ENCODE measurements at places on chromosomes 6 and 20. TPM values are rescaled to one million over a fixed set of nuclear protein-coding genes. Genes with fewer than 3 reads are reported as not detected.

The JARID2 gene
- total RNA-seq = 7.4 TPM

The CAP2 gene
- total RNA-seq = 48.3 TPM

The PKHD1 gene
- 0.66 TPM for total RNA-seq

The RIPOR3 gene
- 15.7 TPM for total RNA-seq

The TRIM31 gene
- total RNA-seq = 0.36 TPM

The CALHM4 gene
- not detected for total RNA-seq

GRCh38 chr6:47438481-47439347, 38.9 kb upstream of the CD2AP start:
- no peak overlapping the region for H3K27ac ChIP-seq
- H3K4me1 ChIP-seq = no peaks in the 10 kb centered on the region
- H3K36me3 ChIP-seq = no peaks in the 10 kb centered on the region
- H3K4me3 ChIP-seq = no peak overlapping the region

DNA sequence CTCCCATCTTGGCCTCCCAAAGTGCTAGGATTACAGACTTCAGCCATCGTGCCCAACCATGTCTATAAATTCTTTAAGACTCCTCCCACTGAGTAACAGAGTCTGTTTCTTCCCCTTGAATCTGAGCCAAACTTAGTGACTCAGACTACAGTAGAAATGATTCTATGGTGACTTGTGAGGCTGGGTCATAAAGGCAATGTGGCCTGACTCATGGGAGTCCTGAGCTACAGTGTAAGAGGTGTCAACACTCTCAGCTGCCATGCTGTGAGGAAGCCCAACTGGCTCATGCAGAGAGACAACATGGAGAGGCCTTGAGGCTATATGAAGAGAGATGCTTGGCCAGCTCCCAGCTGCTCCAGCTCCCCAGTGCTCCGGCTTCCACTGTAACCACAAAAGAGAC, 5.2 kb upstream of the NRSN2 start:
- H3K27me3 ChIP-seq = no peaks in the 10 kb centered on the region
- no peaks in the 10 kb centered on the region for H3K36me3 ChIP-seq
- no peak overlapping the region for H3K27ac ChIP-seq
- no peak for DNase-seq

DNA sequence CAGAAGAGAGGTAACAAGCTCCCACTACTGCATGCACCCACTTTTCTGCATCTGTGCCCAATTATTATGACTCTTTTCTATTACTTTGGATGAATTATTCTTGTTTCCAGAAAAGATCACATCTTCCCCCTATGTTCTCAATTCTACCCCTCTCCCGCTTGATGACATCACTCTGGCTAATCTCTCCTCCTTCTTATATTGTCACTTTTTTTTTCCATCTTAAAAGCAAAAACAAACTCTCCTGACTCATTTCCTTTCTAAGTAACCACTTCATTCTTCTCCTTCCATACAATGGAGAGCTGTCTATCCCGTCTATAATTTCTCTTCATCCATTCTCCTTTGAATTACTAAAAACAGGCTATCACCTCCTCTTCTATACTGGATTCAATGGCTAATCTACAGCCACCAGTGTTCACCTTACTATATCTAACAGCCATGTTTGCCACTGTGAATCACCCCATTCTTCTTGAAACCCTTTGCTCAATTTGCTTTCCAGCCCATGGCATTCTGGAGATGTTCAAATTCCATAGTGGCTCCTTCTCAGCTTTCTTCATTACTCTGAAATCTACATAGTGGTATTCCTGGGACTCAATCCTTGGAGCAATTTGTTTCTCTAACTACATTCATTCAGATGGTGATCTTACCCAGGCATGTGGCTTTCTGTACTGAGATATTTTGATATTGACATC, 378.4 kb downstream of the ARHGAP18 start:
- H3K27me3 ChIP-seq = no peaks in the 10 kb centered on the region
- H3K36me3 ChIP-seq = no peaks in the 10 kb centered on the region
- H3K4me1 ChIP-seq = no peaks in the 10 kb centered on the region

DNA sequence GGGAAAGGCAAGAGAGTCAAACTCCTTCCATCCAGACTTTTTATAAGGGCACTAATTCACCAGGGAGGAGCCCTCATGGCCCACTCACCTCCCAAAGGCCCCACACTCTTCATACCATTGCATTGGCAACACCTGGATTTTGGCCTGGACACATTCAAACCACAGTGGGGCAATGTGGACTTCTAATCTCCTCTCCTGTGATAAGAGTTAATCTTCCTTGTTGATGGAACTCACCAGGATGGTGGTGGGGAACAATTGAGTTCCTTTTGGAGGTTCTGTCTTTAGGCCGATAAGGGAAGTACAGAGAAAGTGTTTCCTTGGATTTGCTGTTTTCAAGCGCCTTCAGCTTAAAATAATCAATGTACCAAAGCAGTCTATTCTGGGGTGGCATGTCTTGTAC, 268.7 kb downstream of the CD83 start:
- no peak for DNase-seq
- H3K36me3 ChIP-seq = no peaks in the 10 kb centered on the region
- no peak overlapping the region for H3K27ac ChIP-seq
- H3K4me1 ChIP-seq = no peaks in the 10 kb centered on the region

GRCh38 chr20:5870568-5870981, 79.8 kb downstream of the TRMT6 start:
- no peak overlapping the region for H3K27ac ChIP-seq
- H3K27me3 ChIP-seq = no peaks in the 10 kb centered on the region
- no peak overlapping the region for H3K4me3 ChIP-seq
- H3K4me1 ChIP-seq = no peaks in the 10 kb centered on the region

DNA sequence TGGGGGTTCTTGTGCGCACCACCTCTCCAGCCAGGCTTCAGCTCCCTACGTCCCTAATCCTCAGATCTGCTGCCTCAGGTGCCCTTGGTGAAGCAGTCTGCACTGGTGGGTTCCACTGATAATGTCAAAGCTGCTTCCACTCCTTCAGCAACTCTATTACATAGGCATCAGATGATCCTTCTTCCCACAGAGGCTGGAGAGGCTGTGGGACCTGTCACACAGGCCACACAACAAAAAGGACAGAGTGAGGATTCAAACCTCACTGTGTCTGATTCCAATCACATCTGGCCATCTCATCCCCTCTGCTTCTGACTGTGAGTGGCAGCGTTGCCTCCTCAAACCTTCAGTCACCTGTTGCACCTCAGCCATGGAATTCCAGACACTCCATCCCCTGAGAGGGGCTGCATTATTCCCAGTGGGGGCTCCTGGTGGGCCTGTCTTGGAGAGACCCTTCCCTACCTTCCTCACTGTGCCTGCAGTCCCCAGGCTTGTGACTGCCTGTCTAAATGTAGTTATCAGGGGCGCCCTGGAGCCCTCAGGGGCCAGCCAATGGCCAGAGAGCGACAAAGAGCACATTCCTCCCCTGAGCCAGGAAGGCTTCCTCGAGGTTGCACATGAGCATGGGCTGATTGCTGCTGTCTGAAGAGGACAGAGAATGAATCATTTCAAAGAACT, 211.4 kb upstream of the ECI2 start:
- no peaks in the 10 kb centered on the region for H3K27me3 ChIP-seq
- no peak overlapping the region for H3K27ac ChIP-seq
- no peaks in the 10 kb centered on the region for H3K36me3 ChIP-seq
- H3K4me3 ChIP-seq = no peak overlapping the region
- DNase-seq = no peak

- no peak overlapping the region for H3K4me3 ChIP-seq
- DNase-seq = no peak
- H3K4me1 ChIP-seq = no peaks in the 10 kb centered on the region
Measured at GRCh38 chr6:15036690-15037245, 209.1 kb upstream of the JARID2 start.

DNA sequence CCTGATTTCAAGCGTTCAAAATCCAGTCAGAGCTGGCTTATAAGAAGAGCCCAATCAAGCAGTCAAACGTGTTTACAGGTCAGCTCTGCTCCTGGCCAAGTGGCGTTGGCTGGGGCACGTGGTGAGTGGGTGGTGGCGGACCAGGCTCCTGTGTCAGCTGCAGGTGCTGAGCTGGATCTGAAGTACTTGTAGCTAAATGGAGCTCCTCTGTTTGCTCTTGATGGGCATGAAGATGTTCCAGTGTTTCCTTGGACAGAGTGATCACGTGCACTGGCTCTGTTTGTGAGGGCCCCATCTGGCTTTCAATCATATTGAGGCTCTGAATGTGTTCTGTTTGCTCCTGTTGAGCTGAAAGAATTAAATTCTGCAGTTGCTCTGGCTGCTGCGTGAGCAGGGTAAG, 10.2 kb upstream of the MICAL1 start:
- no peak overlapping the region for H3K4me3 ChIP-seq
- H3K27me3 ChIP-seq = no peaks in the 10 kb centered on the region
- DNase-seq = no peak

DNA sequence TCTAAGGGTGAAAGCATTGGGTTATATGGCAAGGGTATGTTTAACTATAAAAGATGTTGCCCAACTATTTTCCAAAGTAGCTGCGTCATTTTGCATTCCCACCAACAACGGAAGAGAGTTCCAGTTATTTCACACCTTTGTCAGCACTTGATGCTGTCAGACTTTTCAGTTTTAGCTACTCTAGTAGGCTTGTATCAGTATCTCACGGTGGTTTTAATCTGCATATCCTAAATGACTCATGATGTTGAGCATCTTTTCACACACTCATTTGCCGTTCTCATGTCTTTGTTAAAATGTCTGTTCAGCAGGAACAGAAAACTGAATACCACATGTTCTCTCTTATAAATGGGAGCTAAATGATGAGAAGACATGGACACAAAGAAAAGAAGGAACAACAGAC, 122.3 kb downstream of the RNASET2 start:
- no peak for DNase-seq
- H3K4me1 ChIP-seq = no peaks in the 10 kb centered on the region
- no peak overlapping the region for H3K27ac ChIP-seq
- H3K36me3 ChIP-seq = no peaks in the 10 kb centered on the region
- no peak overlapping the region for H3K4me3 ChIP-seq

DNA sequence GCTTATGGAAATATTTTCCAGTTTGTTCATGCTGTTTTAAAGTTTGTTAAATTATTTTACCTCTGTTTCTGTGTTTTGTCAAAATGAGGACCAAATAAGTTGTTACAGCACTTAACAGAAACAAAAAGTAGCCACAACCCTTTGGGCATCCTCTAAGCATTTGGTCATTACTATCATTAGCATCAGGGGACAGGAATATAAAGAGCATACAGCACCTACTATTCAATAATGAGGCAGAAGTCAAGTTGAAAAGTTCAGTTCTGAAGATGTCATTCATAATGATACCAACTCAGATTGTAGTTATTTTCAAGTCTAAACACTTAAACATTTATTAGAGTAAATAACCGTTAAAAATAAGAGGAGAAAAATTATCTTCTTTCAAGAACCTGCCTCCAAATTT, 862.3 kb upstream of the FLRT3 start:
- no peaks in the 10 kb centered on the region for H3K27me3 ChIP-seq
- no peak overlapping the region for H3K4me3 ChIP-seq
- no peak overlapping the region for H3K27ac ChIP-seq
- no peak for DNase-seq
- no peaks in the 10 kb centered on the region for H3K4me1 ChIP-seq

DNA sequence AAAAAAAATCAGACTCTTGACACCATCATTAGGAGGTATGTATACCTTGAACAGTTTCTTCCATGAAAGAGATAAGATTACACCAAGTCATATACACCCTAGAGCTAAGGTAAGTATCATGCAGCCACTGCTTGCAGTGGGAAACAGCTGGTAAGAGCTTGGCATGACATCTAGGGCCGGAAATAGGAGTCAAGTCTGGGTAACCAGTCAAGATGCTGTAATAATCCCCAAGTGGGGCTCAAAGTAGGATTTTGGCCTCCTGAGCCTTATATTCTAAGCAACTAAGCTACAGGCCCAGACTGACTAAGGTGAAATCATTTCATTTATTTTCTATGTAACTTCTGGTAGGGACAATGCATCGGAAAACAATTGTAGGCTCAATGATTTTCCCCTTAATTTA, 23.9 kb downstream of the TRERF1 start:
- no peaks in the 10 kb centered on the region for H3K4me1 ChIP-seq
- no peak overlapping the region for H3K4me3 ChIP-seq
- H3K36me3 ChIP-seq = no peaks in the 10 kb centered on the region
- no peaks in the 10 kb centered on the region for H3K27me3 ChIP-seq
- H3K27ac ChIP-seq = no peak overlapping the region

DNA sequence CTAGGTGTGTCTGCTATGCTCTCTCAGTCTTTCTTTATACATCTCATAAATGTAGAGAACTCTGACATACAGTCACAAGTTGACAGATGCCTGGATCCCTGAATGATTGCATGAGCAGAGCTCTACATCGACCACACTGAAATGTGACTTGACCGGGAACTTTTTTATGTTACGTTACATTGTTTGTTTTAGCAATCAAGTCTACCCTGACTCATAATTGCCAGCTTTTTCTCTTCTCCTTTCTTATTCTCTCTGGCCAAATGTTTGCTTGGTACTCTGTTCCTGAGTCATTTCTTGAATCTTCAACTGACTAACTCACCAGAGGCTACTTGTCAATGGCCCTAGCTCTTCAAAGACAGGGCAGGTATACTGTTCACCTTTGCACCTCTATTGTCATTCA, 213.6 kb upstream of the DTNBP1 start:
- H3K36me3 ChIP-seq = no peaks in the 10 kb centered on the region
- H3K4me3 ChIP-seq = no peak overlapping the region
- H3K27me3 ChIP-seq = no peaks in the 10 kb centered on the region
- no peak overlapping the region for H3K27ac ChIP-seq
- DNase-seq = no peak

- H3K27me3 ChIP-seq = no peaks in the 10 kb centered on the region
- DNase-seq = no peak
- H3K27ac ChIP-seq = no peak overlapping the region
- no peak overlapping the region for H3K4me3 ChIP-seq
- no peaks in the 10 kb centered on the region for H3K4me1 ChIP-seq
- no peaks in the 10 kb centered on the region for H3K36me3 ChIP-seq
Measured at GRCh38 chr6:170189236-170189635, 101.6 kb downstream of the DLL1 start.

- peaks cover 73% of the 10 kb centered on the region for H3K36me3 ChIP-seq
- H3K4me3 ChIP-seq = no peak overlapping the region
- H3K4me1 ChIP-seq = no peaks in the 10 kb centered on the region
- DNase-seq = no peak
- H3K27ac ChIP-seq = no peak overlapping the region
Measured at GRCh38 chr20:44981736-44982406, 15.6 kb downstream of the STK4 start.

DNA sequence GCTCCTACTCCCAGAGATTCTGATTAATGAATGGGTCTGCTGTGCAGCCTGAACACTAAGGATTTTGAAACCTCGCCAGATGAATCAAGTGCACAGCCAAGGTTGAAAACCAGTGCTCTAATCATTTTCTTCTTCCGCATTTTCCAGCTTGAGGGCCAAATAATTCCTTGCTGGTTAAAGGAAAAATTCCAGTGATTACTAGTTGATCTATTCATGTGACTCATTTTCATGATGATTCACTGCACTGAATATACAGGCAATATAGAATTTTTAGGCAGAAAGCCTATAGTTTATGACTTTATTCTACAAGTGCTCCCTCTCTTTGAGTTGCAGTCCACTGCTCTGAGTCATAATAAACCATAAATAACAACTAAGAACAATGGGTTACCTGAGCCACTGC, 80.6 kb upstream of the PROKR2 start:
- no peaks in the 10 kb centered on the region for H3K4me1 ChIP-seq
- no peak overlapping the region for H3K4me3 ChIP-seq
- no peak overlapping the region for H3K27ac ChIP-seq
- H3K36me3 ChIP-seq = no peaks in the 10 kb centered on the region
